ENCODE measurements at places on chromosomes 4 and X. TPM values are rescaled to one million over a fixed set of nuclear protein-coding genes. Genes with fewer than 3 reads are reported as not detected.

GRCh38 chrX:20144491-20144890 lies 2.9 kb upstream of the EIF1AX start:
- DNase-seq = no peak

GRCh38 chr4:85901500-85901899 lies 426.6 kb downstream of the ARHGAP24 start:
- DNase-seq = peak; percentile 8

Gene SULT1B1
- total RNA-seq = not detected

- no peak for DNase-seq
Measured at GRCh38 chrX:112094729-112095128, 12.2 kb upstream of the TRPC5 start.

- DNase-seq = no peak
Measured at GRCh38 chrX:3514996-3515395, 168.5 kb upstream of the MXRA5 start.

Gene MID2
- total RNA-seq = 1.2 TPM

DNA sequence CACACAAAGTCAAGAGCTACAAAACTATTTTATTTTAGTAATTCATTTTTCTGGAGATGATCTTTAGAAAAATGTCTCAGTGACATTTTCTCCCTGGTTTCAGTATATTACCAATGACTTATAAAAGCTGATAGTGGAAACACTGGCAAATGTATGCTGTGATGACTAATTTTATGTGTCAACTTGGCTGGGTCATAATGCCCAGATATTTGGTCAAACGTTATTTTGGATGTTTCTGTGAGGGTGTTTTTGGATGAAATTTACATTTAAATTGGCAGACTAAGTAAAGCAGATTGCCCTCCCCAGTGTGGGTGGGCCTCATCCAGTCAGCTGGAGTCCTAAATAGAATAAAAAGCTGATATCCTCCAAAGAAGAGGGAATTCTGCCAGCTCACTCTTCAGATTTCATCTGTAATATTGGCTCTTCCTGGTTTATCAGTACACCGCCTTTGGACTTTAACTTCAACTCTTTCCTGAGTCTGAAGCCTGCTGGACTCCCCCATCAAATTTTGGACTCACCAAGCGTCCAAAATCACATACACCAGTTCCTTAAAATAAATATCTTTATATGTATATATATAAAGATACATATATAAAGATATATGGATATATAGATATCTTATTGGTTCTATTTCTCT lies 31.2 kb upstream of the RAB40A start:
- DNase-seq = no peak

DNA sequence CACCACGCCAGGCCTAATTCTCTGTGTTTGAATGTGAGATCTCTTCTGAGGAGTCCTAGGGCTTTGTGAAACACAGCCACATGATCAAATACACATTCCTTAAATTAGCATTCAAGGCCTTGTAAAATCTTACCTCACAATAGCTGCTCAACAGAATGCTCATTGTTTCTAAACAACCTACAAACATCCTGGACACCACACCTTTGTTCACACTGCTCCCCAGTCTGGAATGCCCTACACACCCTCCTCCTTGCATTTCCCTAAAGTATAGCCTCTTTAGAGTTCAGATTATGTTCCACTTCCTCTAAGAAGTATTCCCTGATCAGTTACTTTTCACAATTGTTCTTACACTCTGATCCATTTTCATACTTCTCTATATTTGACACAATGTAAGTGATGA lies 110.6 kb downstream of the AGTR2 start:
- peak; percentile 61 for DNase-seq

GRCh38 chrX:10482261-10482660 lies 138.1 kb downstream of the MID1 start:
- DNase-seq = no peak

- no peak for DNase-seq
Measured at GRCh38 chr4:182206266-182206665, 36.9 kb upstream of the TENM3 start.

- DNase-seq = no peak
Measured at GRCh38 chrX:47840111-47840510, 3.4 kb downstream of the ZNF81 start.

DNA sequence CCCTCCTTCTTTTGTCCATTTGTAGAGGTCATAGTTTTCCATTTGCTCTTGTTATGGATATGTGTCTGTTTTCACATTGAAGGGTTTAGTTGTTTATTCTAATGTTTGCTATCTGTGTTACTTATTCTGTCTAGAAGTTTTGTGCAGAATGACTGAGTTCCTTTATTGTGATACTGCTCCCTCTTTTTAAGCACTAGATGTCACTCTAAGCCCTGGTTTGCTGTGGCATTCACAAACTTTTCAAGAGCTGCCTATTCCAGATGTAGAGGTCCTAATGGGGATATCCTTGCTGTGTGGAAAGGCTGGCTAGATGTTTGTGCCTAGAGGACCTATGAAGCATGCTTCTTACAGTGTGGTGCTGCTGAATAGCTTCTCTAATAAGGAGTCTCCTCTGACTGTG lies 338.6 kb downstream of the SPIN4 start:
- peak; percentile 31 for DNase-seq

Gene FAM9C
- not detected for total RNA-seq

DNA sequence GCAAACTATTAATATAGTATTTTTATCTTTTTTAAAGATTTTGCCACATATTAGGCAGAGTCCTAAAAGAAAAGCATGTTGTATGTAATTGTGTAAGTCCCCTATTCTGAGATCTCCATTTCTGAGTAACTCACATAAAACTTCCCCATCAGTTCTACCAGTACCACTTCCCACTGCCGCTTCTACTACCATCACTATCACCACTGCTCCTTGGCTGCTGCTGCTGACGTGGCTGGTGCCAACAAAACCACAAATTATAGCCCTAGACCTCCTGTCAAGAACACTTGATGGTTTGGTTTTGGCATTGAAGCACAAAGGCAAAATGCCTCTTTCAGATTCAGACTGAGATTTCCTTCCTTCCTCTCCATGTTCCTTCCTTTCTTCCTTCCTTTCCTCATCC lies 106.4 kb downstream of the MMRN1 start:
- DNase-seq = no peak

Gene GAGE2A
- total RNA-seq = not detected

- no peak for DNase-seq
Measured at GRCh38 chr4:63379750-63380522, 1029.3 kb downstream of the TECRL start.

- no peak for DNase-seq
Measured at GRCh38 chr4:14237911-14238310, 610.4 kb upstream of the BOD1L1 start.

DNA sequence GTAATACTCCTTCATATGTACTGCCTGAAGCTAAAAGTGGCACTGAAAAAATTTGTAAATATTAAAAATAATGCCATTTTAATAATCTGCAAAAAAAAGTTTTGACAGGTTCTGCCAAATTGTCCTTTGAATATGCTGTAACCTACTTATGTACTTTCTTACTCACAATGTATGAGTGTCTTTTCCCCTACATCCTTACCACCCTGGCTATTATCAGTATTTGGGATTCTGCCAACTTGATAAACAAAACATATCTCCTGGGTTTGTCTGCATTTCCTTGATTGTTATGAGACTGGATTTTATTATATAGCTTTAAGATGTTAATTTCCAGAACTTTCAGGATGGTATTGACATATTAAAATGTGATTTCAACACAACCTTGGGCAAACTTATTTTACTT lies 187.9 kb downstream of the CHM start:
- DNase-seq = peak; percentile 3

GRCh38 chr4:165580351-165580905 lies 201.6 kb downstream of the CPE start:
- no peak for DNase-seq

DNA sequence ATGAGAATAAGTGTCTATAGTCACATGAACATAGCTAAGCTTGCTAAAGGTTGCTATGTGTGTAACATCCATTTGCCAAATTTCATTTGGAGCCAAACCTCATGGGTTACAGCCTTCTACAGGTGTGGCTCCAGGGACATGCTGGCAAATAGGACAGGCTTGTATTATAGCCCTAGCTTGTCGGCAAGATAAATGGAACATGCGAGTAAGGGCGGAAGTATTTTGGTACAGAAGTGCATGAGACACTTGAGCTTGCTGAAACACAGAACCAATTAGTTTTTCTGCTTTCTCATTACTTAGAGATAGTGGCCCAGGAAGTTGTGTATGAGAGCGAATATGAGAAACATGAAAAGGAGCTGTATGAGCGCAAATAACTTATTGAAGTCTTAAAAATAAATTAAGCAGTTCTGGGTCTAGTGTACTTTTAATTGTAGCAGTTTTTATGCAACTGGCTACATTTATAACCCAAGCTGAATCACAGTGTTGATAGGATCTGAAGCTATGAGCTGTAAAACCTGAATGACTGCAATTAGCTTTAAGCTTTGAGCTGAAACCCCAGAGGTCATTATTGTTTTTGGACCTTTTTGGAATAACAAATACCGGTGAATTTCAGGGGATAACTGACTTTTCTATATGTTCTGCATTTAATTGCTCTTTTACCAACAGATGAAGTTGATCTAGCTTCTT lies 64.6 kb downstream of the KDM5C start:
- DNase-seq = no peak

GRCh38 chr4:79292008-79292407 lies 33.9 kb downstream of the NAA11 start:
- DNase-seq = no peak

GRCh38 chr4:87007528-87008446 lies 73.0 kb downstream of the AFF1 start:
- peak; percentile 79 for DNase-seq

DNA sequence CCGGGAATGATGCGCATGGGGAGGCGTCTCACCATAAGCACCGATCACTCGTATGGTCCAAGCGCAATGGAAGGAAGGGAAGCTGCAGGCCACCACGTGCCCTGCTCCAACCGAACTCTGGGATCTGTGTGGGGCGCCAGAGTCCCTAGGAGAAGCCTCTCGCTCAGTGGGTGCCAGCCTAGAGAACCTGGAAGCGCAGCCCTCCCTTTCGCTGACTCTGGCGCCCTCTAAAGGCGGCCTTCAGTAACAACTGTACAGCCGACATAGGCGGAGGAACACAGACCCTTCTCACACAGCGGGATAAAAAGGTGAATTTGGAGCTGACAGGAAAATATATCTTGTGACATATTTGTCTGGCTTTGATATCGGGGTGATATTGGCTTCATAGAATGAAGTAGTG lies 76.0 kb downstream of the INTS6L start:
- DNase-seq = peak; percentile 59

Gene SPRY1
- total RNA-seq = 18.9 TPM

DNA sequence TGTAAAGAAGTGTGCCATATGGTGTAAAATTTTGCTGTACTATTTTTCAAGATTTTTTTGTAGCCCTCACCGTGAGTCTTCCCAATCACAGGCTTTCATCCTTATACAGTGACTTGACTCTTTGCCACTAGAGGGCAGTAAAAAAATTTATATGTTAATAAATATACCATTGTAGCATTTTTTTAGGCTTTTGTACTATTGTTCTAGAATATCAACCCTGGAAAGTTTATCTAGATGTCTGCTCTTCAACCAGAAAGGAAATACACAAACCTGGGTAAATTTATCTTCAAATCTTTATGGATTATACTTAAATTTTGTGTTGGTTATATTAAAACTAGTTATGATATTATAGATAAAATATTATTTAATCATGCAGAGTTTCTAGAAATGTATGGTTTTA lies 235.3 kb downstream of the TENM3 start:
- peak; percentile 6 for DNase-seq

Gene FGA
- not detected for total RNA-seq

- peak; percentile 86 for DNase-seq
Measured at GRCh38 chr4:158722917-158723793, at the start of gene PPID. PPID (minus strand) TSS chr4:158723396; CDS start chr4:158723288, 108 bp downstream.

Gene TRPC5OS
- not detected for total RNA-seq

Gene SPANXC
- not detected for total RNA-seq

GRCh38 chrX:11412715-11413623 lies 119.8 kb downstream of the AMELX start:
- no peak for DNase-seq

GRCh38 chrX:24283127-24283794 lies 30.6 kb downstream of the SUPT20HL2 start:
- DNase-seq = no peak

GRCh38 chr4:21749924-21750323 lies 198.6 kb downstream of the KCNIP4 start:
- no peak for DNase-seq

- no peak for DNase-seq
Measured at GRCh38 chr4:151922306-151922705, 161.5 kb upstream of the GATB start.

GRCh38 chrX:3787856-3788255 lies 74.4 kb upstream of the PRKX start:
- no peak for DNase-seq

DNA sequence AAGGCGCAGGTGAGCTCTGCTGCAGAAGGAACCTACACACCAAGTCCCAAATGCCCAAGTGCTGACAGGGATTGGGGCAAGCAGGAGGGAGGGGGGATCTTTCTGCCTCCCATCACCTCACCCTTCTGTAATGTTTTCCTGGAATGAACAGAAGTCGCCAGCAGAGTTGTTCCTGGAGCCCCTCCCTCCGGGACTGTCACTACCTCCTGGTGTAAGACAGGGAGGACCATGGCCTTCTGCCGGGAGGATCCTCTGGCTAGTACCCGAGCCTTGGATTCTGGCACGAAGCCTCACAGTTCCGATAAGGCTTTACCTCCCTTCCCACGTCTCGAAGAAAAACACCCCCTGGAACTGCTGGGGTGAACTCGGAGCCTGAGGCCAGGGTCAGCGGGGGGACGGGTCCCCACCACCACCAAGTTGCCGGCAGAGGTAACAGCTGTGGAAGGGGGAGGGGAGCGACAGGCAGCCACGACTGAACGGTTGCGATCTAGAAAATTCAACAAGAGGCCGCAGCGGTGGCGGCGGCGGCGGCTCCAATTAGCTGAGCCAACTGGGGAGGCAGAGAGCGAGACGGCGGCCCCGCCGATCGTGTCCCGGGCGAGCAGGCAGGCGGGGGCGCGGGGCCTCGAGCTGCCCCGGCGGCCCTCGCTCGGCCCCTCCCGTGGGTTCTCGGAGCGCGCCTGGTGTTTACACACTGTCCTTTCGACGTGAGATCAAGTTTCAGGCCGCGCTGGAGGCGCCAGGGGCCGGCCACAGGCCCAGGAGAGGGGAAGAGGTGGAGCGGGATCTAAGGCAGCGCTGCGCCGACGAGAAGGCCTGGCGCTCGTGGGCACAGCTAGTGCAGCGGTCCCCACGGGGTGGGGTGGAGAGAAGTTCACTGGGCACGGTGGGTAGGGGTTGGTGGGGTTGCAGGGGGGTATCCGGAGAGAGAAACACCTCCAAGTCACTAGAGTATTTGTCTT lies 53.7 kb upstream of the BCOR start:
- no peak for DNase-seq

Gene SMIM31
- 0.25 TPM for total RNA-seq

DNA sequence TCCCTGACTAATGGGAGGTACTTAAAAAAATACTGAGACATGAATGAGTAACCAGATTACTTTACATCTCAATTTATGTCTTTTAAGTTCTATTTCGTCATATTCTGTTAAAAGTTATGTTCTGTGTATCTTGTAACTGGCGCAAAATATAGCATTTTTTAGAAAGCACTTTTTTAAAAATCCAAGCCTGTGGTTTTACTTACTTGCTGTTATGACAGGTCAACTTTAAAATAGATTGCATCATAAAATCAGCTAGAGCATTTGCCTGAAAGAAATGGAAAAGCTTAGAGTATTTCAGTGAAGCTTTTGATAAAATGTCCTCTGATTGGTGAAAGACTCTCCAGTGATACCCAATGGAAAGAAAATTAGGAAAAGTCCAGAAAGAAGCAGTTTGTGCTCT lies 1892.3 kb upstream of the TENM3 start:
- no peak for DNase-seq

Gene CABS1
- total RNA-seq = not detected

Data from HT-29 (cell line).